ENCODE measurements at places on chromosomes 13 and 19.

- no peak for DNase-seq
Observed at GRCh38 chr19:38089440-38089839, 134.6 kb downstream of the DPF1 start.

DNA sequence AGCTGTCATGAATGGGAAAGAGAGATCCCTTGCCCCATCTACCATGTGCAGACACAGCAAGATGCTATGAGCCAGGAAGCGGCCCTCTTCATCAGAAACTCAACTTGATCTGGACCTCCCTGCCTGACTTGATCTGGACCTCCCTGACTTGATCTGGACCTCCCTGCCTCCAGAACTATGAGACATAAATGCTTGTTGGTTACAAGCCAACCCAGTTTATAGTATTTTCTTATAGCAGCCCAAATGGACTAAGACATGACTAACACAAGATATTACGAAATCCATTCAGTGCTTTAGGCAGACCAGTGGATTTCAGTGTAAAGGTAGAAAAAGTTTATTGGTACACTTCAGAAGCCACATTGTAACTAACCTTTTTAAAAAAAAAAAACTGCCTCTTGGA lies 15.6 kb downstream of the PCID2 start:
- no peak for DNase-seq

GRCh38 chr13:35530581-35530980 lies 54.1 kb upstream of the MAB21L1 start:
- no peak for DNase-seq

DNA sequence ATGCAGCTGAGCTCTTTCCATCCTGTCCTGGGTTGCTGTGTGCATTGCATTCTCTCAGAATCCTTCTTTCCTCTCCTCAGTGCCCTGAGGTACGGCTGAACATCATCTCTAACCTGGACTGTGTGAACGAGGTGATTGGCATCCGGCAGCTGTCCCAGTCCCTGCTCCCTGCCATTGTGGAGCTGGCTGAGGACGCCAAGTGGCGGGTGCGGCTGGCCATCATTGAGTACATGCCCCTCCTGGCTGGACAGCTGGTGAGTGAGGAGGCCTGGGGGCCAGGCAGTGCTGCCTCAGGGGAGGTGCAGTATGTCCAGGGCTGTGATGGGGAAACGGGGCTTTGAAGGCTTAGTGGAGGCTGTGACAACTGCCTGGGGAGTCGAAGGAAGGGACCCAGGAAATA lies 29.8 kb downstream of the PPP2R1A start:
- DNase-seq = no peak

DNA sequence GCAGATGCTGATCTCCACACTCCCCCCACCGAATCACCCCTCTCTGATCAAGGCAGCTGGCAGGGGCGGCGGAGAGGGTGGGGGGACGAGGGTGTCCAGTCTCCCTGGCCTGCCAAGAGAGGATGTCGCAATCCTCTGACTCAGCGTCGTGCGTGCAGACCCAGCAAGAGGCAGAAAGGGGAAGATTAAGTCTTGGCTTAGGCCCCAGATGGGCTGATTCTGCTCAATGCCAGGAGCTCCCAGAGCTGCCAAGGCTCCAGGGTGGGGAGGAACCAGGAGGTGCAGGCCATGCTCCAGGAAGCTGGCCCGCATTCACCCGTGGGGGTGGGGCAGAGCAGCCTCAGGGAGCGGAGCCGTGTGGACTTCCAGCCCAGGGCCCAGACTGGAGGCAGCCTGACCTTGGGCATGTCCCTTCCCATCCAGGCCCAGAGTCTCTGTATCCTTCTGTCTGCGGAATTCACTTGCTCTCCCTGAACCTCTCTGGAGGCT lies 6.6 kb upstream of the BCL3 start:
- no peak for DNase-seq

- DNase-seq = no peak
Observed at GRCh38 chr19:39321117-39321831, 611 bp upstream of the LRFN1 start.

- DNase-seq = no peak
Observed at GRCh38 chr19:23855676-23856075, 59.0 kb upstream of the ZNF726 start.

DNA sequence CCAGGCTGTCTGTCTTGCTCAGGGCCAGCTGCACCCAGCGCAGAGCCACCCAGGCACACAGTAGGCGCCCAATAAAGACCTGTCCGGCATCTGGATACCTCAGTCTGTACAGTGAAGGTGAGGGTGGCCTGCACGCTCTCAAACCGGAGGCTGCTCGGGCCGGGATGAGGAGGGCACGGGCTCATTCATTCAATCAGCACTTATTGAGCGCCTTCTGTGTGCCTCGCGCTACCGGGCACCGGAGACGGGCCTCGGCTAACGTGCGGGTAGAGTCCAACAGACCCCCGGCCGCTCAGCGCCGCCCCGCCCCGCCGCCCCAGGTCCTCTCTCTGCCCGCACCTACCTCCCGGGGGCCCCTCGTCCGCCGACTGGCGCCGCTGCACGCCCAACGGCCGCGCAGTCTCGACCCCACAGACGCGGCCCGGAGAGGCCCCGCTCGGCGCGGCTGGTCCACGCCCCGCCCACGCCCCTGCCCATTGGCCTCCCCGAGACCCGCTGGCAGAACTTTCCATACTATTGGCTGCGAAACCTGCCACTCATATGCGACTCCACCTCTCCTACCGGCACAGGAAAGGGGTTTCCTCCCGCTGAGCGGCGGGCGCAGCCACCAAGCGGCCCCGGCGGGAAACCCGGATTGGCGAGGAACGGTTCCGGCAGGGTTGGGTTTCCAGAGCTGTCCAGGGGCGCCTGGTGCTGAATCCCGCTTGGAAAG lies at the start of gene SLC39A3:
Gene SLC39A3 (minus strand): TSS at position 416 of the 712 bp plus-strand sequence. CDS start 2,760 bp downstream, outside the sequence.
- DNase-seq = peak; percentile 99

DNA sequence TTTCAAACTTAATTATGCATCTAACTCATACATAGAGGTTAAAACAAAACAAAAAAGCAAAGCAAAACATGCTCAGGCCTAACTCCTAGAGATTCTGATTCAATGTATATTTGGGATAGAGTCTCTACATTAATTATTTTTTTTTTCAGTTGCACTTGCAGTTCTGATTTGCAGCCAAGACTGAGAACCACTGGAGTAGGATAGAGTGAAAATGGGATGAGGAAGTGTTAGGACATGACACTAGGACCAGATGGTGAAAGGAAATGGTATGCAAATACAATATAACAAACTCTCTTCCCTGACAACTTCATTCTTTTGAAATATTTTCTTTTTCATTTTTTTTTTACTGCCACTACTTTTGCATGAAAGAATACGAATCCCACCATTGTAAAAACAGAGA lies 1.8 kb downstream of the CCDC122 start:
- DNase-seq = no peak

DNA sequence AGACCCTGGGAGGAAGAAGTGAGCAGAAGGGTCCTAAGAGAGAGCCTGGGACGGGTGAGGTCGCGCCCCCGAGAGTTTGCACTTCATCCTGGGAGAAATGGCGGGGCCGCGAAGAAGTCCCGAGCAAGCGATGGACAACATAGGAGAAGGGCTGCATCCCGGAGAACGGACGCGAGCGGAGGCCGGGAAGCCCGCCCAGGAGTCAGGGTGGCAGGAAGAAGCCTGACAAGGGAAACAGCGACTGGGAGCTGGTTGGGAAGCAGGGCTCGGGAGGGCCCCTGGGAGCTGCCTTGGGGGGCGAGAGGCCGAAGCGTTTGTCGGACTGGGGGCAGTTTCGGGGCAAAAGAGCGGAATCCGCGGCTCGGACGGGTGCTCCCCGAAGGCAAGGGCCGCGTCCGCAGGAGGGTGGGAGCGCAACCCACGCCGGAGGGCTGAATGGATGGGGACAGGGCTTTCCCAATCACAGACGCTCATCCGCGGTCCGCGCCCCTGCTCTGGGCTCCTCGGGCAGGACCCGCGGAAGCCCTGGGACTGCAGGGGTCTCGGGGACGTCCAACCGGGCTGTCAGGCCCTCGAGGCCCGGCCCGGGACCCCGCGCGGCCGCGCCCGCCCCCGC lies 469 bp downstream of the ABHD17A start:
- no peak for DNase-seq

DNA sequence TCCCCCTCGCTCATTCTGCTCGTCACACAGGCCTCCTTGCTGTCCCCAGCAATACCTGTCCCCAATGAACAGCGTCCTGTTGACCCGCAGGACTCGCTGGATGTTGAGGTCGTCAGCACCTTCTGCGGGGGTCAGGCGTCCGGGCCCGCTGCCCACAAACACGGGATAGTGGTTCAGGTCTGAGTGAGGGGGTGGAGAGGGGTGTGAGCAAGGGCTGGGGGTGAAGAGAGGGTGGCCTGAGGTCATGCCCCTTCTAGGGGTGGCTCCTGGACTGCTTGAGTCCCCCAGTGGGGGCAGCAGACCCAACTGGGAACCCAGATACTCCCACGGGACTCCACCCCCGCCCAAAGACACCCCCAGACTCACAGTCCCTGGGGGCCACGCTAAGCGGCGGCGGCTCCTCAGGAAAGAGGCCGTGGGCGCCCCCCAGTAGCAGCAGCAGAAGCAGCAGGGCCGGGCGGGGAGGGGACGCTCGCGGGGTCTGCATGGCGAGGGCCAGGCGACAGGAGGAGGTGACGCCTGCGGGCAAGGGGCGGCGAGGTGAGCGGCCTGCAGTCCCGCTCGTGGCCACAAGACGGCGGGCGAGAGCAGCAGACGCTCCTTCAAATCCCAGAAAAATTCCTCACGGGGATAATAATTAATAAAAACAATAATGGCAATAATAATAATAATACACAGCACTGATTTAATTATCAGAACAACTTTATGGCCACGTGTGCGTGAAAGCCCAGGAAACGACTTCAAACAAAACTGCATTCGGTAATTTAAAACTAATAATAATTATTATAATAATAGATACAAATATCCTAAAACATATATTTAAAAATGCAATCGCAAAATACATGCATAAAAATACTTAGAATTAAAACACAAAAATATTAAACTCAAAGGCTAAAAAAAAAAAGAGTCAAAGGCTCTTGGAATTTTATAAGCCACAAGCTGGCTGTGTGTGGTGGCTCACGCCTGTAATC lies 1.2 kb downstream of the SEMA6B start:
- peak; percentile 39 for DNase-seq

DNA sequence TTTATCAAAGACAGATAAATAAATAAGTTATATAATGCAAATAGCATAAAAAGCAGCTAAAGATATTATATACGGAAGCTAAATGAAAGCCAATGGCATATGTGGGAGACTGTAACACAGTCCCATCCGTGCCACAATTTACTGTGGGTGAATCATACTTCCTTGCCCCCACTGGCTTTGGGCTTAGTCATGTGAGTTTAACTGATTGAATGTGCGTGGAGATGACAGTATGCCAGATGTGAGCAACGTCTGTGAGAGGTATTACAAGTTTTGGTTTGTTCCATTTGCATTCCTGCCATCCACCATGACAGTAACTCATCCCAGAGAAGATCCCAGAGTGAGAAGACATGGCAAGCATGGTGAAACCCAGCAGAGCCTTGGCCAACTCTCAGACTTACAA lies 340.0 kb downstream of the SUCLA2 start:
- no peak for DNase-seq

GRCh38 chr19:4234142-4234861 lies 5.0 kb downstream of the EBI3 start:
- no peak for DNase-seq

- DNase-seq = no peak
Observed at GRCh38 chr13:95221971-95222732, 79.1 kb downstream of the ABCC4 start.

- no peak for DNase-seq
Observed at GRCh38 chr13:90302107-90302506, 1045.4 kb upstream of the MIR17HG start.

- DNase-seq = no peak
Observed at GRCh38 chr13:30971575-30971974, 39.1 kb downstream of the TEX26 start.

DNA sequence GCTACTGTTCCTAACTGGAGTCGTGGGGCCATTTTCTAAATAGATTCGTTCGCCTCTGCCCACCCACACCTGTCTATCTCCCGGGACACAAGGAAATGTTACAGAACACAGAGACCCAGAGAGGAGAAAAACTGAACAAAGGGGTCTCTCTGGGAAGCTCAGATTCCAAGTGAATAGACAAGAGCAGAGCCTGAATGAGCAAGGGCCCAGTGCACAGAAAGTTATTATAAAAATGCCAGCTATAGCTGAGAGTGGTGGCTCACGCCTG lies 27.2 kb upstream of the FEM1A start:
- no peak for DNase-seq

GRCh38 chr13:94313321-94313910 lies 166.1 kb downstream of the DCT start:
- no peak for DNase-seq

GRCh38 chr13:84777316-84777715 lies 895.0 kb upstream of the SLITRK1 start:
- DNase-seq = no peak

GRCh38 chr13:106610486-106610885 lies 42.5 kb upstream of the ARGLU1 start:
- no peak for DNase-seq

GRCh38 chr13:33728271-33729037 lies 89.5 kb upstream of the RFC3 start:
- no peak for DNase-seq

GRCh38 chr13:105545811-105546210 lies 989.7 kb downstream of the EFNB2 start:
- DNase-seq = no peak

DNA sequence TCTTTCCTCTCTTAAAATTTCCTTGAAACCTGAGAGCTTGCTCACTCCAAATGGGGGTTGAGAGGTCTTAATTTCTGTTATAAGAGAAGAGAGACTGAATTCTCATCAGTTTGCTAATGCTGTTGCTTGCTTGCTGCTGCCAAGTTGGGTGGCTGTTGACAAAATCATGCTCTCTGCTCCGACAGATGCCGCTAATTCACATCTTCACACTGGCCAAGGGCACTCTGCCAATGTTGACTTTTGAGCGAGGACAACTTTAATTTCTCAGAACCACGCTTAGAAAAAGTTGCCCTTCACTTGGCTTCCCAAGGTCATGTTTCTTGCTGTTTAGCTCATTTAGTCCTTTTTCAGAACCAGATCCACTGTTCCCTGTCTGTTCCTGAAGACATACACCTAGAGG lies 402.9 kb downstream of the HS6ST3 start:
- no peak for DNase-seq

DNA sequence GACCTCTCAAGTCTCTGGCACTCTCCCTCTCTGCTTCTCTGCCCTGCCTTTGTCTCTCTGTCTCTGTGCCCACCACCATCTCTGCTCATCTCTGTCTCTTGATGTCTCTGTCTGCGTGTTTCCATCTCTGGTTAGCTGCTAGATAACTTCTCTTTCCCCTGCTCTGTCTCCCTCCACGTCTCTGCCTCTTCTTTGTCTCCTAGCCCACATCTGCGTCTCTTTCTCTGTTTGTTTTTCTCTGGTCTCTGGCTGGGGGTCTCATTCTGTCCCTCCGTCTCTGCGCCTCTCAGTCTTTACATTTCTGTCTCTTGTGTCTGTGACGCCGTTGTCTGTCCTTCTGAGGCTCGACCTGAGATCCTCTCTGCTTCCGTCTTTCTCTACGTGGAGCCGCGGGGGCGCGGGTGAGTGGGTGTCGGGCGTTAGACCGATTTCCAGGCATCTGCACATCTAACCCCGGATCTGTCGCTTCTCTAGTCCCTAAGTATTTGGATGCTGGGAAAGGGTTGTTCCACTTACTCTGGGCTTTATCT lies 386 bp downstream of the GIPR start:
- peak; percentile 44 for DNase-seq
